ENCODE measurements at places on chromosomes 3 and 15.

DNA sequence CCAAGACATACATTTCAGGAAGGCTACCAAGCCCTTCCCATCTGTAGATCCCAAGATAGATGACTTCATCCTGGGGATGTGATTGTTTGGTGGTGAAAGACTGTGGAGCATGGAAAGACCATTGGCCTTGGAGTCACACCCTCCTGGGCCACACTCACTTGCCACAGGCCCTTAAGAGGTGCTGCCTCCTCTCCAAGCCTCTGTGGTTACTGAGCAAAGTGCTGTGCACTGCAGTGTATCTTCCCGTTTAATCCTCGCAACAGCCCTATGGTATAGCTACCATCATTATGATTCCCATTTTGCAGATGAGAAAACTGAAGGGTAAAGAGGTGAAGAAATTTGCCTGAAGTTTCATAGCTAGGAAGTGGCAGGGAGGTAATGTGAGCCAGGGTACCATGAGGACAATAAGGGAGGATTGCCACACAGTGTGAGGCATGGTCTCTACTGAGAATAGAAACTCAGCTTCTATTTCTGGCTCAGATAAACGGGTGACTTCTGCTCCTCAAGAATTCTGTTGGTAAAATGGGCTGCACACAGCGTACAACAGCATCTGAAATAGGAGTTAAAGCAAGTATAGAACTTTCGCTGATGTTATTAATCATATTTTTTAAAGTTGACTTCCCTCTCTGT lies 23.9 kb upstream of the RHO start:
- DNase-seq = no peak

- no peak for DNase-seq
Observed at GRCh38 chr15:41462084-41462795, 31.4 kb upstream of the ITPKA start.

- no peak for DNase-seq
Observed at GRCh38 chr3:72636969-72637597, 211.2 kb downstream of the SHQ1 start.

- no peak for DNase-seq
Observed at GRCh38 chr15:96625256-96625655, 294.8 kb downstream of the NR2F2 start.

DNA sequence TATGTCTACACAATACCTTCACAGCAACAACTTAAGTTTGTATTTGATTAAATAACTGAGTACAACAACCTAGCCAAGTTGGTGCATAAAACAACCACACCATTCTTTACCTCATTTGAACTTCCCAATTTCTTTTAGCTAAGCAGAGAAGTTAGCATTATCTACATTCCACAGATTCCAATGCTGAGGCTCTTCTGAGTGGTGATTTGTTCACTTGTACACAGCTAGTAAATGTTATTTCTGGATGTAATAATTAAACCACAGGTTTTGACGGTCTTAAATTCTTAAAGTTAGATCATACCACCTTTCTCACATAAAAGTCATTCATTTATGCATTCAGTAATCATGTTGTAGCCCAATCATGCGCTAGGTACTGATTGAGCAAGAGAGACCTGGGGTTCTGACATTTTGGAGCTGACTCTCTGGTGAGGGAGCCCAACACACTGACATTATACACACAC lies 102.5 kb downstream of the SST start:
- DNase-seq = no peak

GRCh38 chr3:178272841-178273240 lies 263.4 kb upstream of the KCNMB2 start:
- DNase-seq = no peak

GRCh38 chr15:25176616-25176923 lies 221.8 kb downstream of the SNRPN start:
- DNase-seq = no peak

DNA sequence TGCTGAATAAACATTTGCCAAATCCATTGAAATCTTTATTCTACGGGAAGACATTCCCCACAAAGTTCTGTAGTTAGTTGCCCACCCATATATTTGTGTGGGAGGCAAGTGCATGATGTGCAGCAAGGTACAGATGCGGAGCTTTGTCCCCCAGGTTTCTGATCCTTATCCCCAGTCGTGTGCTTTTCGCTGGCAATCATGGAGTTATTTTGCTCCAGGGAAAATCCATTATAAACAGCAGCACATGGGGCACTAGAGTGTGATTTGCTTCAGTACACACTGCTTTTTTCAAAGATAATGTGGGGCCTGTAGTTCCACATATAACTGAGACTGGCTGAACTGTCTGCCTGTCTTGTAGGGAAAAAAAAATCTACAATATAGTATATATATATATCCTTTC lies 132.1 kb downstream of the FEZF2 start:
- DNase-seq = no peak

GRCh38 chr15:38253351-38253781 lies 730 bp downstream of the SPRED1 start:
- no peak for DNase-seq

GRCh38 chr3:73423116-73423515 lies 201.6 kb downstream of the PDZRN3 start:
- no peak for DNase-seq

DNA sequence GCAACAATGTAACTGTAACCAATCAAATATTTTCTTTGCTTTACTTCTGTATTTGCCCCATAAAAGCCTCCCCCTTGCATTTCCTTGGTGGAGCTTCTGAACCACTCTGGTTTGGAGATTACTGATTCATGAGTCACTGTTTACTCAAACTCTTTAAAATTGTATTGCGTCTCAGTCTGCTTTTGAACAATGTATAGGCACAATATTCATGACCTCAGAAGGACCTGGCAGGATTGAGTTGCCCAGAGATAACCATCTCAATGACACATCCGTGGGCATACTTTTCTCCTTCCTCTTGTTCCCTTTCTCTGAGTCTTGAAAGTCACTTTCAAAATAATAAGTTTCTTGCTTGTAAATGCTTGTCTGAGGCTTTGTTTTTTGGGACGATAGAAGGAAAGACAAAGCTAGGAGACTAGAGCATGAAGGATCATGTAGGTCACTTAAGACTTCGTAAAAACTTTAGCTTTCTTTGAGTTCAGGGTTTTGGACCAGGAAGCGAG lies 57.1 kb upstream of the POU1F1 start:
- no peak for DNase-seq

- no peak for DNase-seq
Observed at GRCh38 chr3:35817216-35817615, 177.9 kb downstream of the ARPP21 start.

GRCh38 chr3:45224824-45225464 lies 1.1 kb downstream of the TMEM158 start:
- no peak for DNase-seq

- no peak for DNase-seq
Observed at GRCh38 chr3:14289590-14290461, 111.2 kb downstream of the LSM3 start.

- DNase-seq = no peak
Observed at GRCh38 chr3:59854061-59854709, 804.4 kb upstream of the CFAP20DC start.

DNA sequence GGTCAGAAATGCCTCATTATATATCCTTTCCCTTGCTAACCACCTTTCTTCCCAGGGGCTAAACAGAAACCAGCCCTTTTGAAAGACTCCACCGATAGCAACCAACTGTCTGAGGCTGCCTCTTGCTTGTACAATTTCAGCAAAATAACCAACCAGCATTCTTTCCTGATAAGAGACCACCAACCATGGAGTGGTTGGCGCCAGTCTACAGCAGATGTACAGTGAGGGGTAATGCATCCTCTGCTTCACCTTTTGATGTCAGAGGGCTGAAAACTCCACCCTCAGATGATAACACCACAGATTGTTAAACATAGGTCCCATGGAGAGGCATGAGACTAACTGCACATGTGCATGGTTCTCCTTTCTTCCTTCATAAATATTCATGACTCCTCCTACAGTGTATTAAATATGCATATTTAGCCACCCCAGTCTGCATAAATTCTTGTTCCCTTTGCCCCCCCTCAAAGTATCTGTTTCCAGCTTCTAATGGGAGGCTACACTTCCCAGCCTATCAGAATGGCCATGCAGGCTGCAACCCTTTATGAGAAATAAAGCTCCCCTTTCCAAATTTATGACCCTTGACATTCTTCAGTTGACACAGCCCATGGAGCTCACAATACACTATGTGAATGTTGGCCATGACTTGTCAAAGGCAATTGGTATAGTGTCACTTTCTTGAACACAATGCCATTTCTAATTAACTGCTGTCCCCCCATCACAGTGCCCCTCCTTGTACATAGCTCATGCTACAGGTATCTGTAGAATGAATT lies 48.3 kb downstream of the GABRB3 start:
- DNase-seq = no peak

DNA sequence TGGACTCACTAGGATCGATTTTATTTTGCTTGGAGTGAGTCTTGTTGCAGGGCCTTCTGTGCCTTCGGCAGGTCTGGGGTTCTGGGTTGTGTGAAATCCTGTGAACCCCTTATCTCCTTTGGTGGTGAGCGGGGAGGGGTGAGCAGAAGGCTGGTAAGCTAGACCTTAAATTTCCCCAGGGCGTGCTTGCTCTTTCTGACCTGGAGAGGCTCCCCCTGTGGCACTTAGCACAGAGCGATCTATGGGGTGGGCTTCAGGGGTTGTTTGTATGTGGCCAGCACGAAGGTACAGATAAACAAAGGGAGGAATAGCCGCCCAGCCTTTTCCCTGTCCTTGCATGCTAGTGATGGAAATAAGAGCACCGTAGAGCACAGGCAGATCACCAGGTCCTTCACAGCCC lies 11.8 kb downstream of the CACNA2D3 start:
- no peak for DNase-seq

- no peak for DNase-seq
Observed at GRCh38 chr15:44295750-44296431, 7.4 kb downstream of the GOLM2 start.

DNA sequence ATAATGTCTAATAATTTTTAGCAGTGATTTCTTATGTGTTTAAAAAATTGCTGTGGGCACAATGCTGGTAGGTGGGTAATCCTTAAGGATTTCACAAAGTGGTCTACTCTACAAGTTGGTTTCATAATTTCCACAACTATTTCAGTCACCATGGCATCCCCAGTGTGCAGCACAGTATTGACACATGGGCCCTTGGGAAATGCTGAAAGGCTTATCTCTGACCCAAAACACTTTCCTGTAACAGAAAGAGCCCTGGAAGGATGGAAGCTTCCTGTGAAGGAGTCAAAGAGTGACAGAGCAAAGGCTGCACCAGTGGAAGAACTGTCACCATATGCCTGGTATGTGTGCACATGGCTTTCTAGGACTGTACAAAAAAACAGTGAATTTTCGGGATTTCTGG lies 153.7 kb downstream of the ANO10 start:
- no peak for DNase-seq

- no peak for DNase-seq
Observed at GRCh38 chr3:8764528-8764927, 4.9 kb downstream of the OXTR start.

DNA sequence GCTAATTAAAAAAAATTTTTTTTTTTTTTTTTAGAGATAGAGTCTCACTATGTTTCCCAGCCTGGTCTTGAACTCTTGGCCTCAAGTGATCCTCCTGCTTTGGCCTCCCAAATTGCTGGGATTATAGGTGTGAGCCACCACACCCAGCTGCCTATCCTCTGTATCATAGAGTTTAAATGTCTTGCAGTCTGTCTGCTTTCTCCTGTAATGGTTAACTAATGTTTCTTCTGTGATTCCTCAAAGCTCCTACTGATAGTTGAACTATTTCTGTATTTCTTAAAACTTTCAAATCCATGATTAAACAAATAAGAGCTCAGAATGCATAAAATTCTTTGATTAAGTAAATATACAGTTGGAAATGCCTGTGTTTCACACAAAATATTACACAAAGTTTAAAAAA lies 115.4 kb upstream of the TPM1 start:
- no peak for DNase-seq

GRCh38 chr15:70142322-70143191 lies 44.8 kb upstream of the TLE3 start:
- DNase-seq = no peak

DNA sequence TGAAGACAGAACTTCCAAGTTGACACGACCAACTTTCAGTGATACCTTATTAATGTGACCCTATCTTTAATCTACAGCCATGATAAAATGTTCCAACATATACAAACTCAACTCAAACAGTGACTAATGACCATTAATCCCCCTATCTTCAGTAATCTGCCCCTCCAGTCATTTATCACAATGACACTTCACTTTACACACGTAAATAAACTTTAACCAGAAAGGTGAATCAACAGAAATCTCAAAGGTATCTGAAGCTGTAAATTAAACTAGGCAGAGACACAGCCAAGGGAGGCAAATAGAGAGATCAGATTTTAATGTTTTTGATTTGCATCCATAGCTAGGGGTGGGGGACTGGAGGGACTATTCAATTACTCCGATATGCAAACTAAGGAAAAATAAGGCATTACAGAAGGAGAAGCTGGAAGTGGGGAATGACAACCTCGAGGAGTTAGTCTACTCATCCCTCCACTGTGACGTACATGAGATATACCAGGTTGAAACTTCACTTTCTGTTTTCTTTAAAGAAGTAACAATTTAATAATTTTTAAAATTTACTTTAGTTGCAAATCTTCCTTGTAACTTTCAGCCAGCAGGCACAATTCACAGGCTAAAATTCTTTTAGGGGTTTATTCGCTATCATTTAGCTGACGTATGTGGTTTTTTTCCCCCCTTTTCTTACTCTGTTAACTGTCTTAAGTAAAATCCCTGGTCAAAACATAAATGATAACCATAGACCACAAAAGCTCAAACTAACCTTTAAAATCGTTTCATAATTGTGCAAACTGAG lies 751.0 kb downstream of the ROBO1 start:
- no peak for DNase-seq

GRCh38 chr15:98067339-98067738 lies 106.8 kb downstream of the ARRDC4 start:
- DNase-seq = no peak

- DNase-seq = no peak
Observed at GRCh38 chr3:143151004-143151731, 31.6 kb downstream of the CHST2 start.

DNA sequence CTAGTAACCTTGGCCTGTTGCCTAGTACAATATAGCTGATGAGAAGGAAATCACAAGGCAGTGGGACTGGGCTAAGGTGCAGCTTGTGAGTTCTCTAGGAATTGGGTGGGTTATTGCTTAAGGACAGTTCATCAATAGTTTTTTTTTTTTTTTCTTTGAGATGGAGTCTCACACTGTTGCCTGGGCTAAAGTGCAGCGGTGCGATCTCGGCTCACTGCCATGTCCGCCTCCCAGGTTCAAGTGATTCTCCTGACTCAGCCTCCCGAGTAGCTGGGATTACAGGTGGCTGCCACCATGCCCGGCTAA lies 11.5 kb downstream of the ACKR2 start:
- no peak for DNase-seq

- no peak for DNase-seq
Observed at GRCh38 chr3:80492162-80492561, 724.4 kb upstream of the ROBO1 start.
